ENCODE measurements at places on chromosomes 2 and 18. TPM values are rescaled to one million over a fixed set of nuclear protein-coding genes. Genes with fewer than 3 reads are reported as not detected.

Gene HOXD4
- 0.31 TPM for total RNA-seq

Gene EPHA4
- 5.9 TPM for total RNA-seq

Gene DSEL
- total RNA-seq: 0.45 TPM

Gene FBXO41
- 2.3 TPM for total RNA-seq

Gene DNAH6
- total RNA-seq: 0.38 TPM

Gene HOXD12
- not detected for total RNA-seq

Gene TCF23
- not detected for total RNA-seq

Gene C2orf72
- total RNA-seq: not detected

Gene PPP1R1C
- total RNA-seq: not detected

Gene REEP1
- 2.1 TPM for total RNA-seq

Gene FBLN7
- total RNA-seq: 1.1 TPM

Gene CASP8
- 13.8 TPM for total RNA-seq

Gene CD8A
- not detected for total RNA-seq

Gene TMEM127
- 45.9 TPM for total RNA-seq

Gene GCFC2
- total RNA-seq: 13.7 TPM

Gene CNRIP1
- 21.4 TPM for total RNA-seq

Gene INPP5D
- 4.4 TPM for total RNA-seq

Gene SCN1A
- not detected for total RNA-seq

Gene CYP26B1
- total RNA-seq: 0.62 TPM

Gene MRPS9
- 20.5 TPM for total RNA-seq

Gene FEV
- not detected for total RNA-seq

Gene KIDINS220
- total RNA-seq: 38.8 TPM

Gene KYNU
- total RNA-seq: 39.4 TPM

Gene DCDC2C
- total RNA-seq: not detected

Gene LTBP1
- total RNA-seq: 69.4 TPM

Gene APCDD1
- total RNA-seq: 76.5 TPM

Gene HOXD9
- total RNA-seq: 0.61 TPM

Gene ARHGAP15
- 1.7 TPM for total RNA-seq

Gene AGXT
- total RNA-seq: not detected

Gene PSME4
- total RNA-seq: 58.9 TPM

Gene HOXD8
- total RNA-seq: 1.2 TPM

Gene PLCD4
- 2.7 TPM for total RNA-seq

Gene EMILIN2
- 7.4 TPM for total RNA-seq

Gene ZNF396
- 0.11 TPM for total RNA-seq

Gene ALK
- total RNA-seq: not detected

Gene IL1R2
- 182 TPM for total RNA-seq

Gene SEH1L
- 55.5 TPM for total RNA-seq

Gene MC5R
- total RNA-seq: 0.57 TPM

Gene MERTK
- total RNA-seq: 1.7 TPM

Gene DTNA
- total RNA-seq: 1.7 TPM

Gene CAVIN2
- 20.5 TPM for total RNA-seq

Gene HOXD10
- total RNA-seq: not detected

Gene CCDC141
- 3.1 TPM for total RNA-seq

Gene COLEC12
- total RNA-seq: 1.4 TPM

Gene ADD2
- 1.8 TPM for total RNA-seq

Gene MYOM1
- 0.40 TPM for total RNA-seq

Gene SULT1C4
- total RNA-seq: 1.2 TPM

Gene SOX11
- total RNA-seq: not detected

Gene CNDP1
- not detected for total RNA-seq

Gene COL3A1
- total RNA-seq: 67.2 TPM

All from esophagus squamous epithelium (tissue), 5 donors.